ENCODE measurements at places on chromosomes 7 and 10.

- no peak for DNase-seq
These were observed 1270.2 kb upstream of the SORCS1 start for GRCh38 chr10:108434559-108435252.

DNA sequence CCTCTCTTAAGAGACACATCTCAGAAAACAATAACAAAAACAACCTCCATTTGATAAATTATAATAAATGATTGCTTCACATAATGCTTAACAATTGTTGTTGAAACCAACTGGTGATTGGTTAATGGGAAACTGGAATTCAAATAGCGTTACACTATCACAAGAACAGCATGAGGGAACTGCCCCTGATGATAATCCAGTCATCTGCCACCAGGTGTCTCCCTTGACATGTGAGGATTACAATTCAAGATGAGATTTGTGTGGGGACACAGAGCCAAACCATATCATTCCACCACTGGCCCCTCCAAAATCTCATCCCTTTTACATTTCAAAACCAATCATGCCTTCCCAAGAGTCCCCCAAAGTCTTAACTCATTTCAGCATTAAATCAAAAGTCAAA lies 375.9 kb downstream of the BMPER start:
- no peak for DNase-seq

DNA sequence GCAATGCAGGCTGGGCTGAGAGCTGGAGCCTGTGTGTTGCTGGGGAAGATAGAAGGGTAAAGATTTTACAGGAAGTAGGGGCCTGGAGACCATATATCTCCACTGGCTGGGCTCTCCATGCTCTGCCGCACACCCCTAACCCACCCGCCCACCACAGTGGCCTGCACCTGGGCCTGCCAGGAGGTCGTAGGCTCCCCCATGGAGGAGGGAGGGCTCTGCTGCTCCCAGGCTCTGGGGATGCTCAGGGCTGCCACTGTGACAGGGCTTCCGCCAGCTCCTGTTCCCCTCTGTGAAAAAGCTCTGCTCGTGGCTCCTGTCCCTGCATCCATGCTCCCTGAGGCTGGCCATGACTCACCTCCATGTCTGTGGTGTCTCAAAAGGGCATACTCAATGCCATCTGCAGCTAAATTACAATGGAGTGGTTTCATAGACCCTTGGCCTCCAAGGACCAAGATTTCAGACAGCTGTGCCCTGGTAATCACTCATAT lies 106.0 kb downstream of the CXCL12 start:
- no peak for DNase-seq

DNA sequence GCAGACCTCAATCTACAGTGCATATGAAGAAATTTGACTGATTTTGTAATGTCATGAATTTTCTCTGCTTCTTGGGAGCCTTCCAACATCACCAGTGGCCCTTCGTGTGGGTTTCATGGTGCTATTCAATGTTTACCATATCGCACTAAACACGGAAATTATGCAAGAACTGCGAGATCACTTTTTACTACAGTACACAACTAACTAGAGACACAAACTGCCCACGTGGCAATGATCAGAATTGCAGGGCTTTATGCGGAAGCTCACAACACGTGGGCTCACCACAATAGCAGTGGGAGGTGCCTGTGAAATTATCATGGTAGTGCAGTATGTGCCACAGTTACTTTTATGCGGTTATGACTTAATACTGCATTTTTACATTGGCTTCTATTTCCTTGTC lies 449.7 kb upstream of the KLF6 start:
- DNase-seq = peak; percentile 51

- no peak for DNase-seq
These were observed 3.6 kb downstream of the FAM53B start for GRCh38 chr10:124740369-124741280.

GRCh38 chr10:16904639-16905061 lies 87.4 kb upstream of the RSU1 start:
- DNase-seq = no peak

DNA sequence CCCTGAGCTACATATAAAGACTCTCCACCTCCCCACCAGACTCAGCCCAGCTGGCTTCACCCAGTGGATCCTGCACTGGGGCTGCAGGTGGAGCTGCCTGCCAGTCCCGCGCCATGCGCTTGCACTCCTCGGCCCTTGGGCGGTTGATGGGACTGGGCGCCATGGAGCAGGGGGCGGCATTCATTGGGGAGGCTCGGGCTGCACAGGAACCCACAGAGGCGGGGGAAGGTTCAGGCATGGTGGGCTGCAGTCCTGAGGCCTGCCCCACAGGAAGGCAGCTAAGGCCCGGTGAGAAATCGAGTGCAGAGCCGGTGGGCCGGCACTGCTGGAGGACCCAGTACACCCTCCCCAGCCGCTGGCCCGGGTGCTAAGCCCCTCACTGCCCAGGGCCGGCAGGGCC lies 157.2 kb upstream of the GNAI1 start:
- no peak for DNase-seq

GRCh38 chr10:70584909-70585544 lies 17.5 kb downstream of the PRF1 start:
- DNase-seq = no peak

Measured in stimulated activated CD8-positive, alpha-beta memory T cell treated with anti-CD3 and anti-CD28 coated beads, Interleukin-4, amount 100 ng/mL, for 24 hours (primary cell).